ENCODE measurements at places on chromosomes 7 and 10.

DNA sequence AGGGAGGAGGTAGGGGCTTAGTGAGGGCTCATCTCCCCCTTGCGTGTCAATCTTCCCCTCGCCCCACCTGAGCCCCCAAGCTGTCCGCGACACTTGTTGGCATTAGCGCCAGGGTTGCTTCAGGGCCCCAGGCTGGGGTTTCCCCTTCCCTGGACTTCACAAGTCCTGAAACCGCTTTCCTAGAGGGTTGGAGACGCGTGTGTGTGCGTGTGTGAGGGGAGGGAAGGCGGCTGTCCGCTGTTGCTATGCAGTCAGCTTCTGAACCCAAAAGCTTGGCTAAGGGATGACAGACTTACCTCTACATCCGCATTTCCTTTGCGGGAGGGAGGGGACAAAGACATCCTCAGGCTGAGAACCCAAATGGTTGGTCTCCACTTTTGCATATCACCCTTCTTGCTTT is 803 bp downstream of the GOLGA7B start:
- H3K27me3 ChIP-seq: no peaks in the 10 kb centered on the region
- peaks cover 3% of the 10 kb centered on the region for H3K4me1 ChIP-seq
- no peak overlapping the region for H3K27ac ChIP-seq
- no peak overlapping the region for H3K4me3 ChIP-seq
- DNase-seq: peak; percentile 6

DNA sequence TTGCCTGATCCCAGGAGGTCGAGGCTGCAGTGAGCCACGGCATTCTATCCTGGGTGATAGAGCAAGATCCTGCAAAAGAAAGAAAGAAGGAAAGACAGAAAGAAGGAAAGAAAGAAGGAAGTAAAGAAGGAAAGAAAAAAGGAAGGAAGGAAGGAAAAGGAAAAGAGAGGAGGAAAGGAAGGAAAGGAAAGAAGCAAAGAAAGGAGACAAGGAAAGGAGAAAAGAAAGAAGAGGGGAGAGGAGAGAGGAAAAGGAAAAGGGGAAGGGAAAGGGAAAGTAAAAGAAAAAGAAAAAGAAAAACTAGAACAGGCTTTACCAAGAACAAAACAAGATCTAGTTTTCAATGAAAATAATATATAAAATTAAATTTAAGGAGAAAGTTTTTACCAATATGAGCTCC is 15.0 kb downstream of the NEBL start:
- no peak overlapping the region for H3K27ac ChIP-seq
- H3K36me3 ChIP-seq: peaks cover 3% of the 10 kb centered on the region
- H3K27me3 ChIP-seq: no peaks in the 10 kb centered on the region
- DNase-seq: no peak

DNA sequence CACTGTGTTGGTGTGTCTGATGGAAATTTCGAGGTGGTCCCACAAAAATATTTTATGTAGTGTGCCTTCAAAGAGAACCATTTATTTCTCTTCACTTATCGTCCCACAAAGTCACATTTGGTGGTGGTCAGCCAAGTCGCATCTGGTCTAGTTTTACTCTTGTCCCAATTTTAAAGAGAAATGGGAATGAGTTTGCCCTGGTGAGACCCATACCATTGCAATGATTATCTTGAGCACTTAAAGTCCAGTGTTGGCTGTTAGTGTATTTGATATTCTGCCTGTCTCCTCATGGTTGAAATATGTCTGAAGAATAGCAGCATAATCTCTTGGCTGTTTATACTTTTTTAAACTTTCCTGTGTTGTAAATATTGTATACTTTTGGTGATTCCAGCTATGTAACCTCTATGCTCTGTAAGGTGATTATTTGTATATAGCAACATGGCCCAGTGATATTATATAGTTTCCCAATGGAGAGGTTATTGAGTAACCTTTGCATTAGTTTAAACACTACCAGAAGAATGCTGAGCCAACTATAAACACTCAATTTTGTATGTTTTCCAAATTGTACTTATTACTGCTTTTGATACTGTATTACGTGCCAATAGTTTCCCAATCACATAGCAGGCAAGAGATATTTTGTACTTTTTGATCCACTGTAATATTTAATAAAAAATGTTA is 172.2 kb downstream of the RTKN2 start:
- H3K36me3 ChIP-seq: no peaks in the 10 kb centered on the region
- no peak overlapping the region for H3K4me3 ChIP-seq
- no peak for DNase-seq
- peaks cover 5% of the 10 kb centered on the region for H3K4me1 ChIP-seq
- no peaks in the 10 kb centered on the region for H3K27me3 ChIP-seq
- no peak overlapping the region for H3K27ac ChIP-seq

- H3K36me3 ChIP-seq: no peaks in the 10 kb centered on the region
- DNase-seq: no peak
- no peaks in the 10 kb centered on the region for H3K4me1 ChIP-seq
Measured at GRCh38 chr7:17706275-17706674, 234.0 kb downstream of the SNX13 start.
